Mesothelial cell of epicardium (in vitro differentiated cells): ENCODE measurements at places on chromosomes 2 and 18. TPM values are rescaled to one million over a fixed set of nuclear protein-coding genes. Genes with fewer than 3 reads are reported as not detected.

DNA sequence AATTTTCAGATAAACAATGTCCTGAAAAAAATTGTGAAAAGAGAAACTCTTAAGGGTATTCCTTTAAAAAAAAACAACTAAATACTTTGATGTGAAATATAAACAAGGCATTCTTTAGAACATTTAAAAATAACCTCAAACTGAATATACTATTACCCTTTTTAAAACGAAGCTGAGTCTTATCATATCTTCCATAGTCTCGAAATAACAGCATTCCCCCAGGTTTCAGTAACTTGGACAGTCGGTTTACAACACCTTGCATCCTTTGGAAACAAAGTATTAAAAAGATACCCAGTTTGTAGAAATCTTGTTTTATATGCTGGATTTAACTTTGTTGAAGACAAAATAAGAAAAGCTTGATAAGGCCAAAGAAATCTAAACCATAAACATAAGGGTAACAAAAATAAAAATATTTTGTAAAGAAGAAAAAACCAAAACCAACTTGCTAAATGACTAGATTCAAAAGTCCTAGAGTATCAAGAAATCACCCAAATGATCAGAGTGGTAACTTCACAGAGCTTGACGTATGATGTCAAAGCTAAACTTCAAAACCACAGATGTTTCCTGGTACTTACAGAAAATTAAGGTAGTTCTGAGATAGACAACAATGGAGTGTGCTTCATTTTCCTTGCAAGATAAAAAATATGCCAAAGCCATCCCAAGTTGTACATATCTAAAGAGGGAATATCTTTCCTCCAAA lies 107.8 kb downstream of the METTL8 start:
- no peak for DNase-seq

GRCh38 chr2:237361194-237362004 lies 52.6 kb downstream of the COL6A3 start:
- no peak for DNase-seq

DNA sequence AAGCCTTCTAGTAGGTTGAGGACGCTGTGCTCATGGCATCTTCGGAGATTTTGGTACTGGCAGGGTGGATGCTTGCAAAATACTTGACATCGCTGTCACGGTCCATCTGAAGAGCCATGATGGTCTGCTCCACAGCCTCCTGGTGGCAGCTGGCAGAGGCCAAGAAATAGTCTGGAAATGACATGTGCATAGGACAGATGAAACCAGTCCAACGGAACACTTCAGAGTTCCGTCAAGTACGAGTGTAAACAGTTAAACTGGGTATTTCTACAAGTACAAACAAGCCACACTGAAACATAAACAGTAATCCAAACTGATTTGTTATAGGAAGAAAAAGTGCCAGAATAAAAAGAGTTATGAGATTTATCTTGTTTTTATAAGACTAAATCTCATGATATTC lies 66.6 kb downstream of the PPP4R1 start:
- DNase-seq = no peak

GRCh38 chr2:74293191-74293991 lies 49.8 kb downstream of the SLC4A5 start:
- no peak for DNase-seq

DNA sequence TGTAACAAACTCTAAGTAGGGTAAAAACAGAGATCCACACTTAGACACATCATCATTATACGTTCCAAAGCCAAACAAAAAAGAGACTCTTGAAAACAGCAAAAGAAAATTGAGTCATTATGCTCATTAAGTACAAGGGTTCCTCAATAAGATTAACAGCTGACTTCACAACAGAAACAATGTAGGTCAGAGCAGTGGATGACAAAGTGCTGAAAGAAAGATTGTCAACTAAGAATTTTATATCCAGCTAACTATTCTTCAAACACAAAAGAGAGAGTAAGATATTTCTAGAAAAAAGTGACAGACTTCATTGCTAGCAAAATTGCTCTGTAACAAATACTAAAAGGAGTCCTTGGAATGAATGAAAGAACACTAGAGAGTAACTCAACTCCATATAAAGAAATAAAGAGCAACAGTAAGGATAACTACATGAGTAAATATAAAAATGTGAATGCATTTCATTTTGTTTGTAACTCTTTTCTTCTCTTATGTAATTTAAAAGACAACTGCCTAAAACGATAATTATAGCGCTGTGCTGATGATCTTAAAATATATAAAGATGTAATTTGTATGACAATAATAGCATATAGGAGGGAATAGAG lies 23.8 kb upstream of the DNER start:
- DNase-seq = no peak

DNA sequence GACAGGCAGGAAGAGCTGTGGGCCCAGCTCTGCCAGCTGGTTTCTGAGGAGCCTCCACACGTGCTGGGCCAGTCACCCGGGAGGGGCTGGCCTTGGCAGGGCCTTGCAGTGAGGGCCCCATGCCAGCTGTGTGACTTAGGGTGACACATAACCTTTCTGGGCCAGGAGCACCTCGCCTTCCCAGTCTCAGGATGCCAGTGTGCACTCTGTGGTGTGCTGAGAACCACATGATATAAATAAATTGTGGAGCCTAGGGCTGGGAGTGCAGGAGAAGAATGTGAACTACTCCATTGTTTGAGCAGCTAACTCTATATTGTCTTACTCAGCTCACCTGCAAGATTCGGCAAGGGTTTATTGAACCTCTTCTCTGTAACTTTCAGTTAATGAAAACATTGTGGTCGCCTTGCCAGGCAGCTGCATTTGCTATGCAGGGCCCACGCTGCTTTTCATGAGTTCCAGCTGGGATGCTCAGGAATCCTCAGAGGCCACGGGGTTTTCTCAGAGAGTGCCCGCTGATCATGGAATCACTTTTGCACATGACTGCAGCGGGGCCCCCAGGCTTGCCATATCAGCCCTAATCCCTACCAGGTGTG lies 222.3 kb downstream of the SH3RF3 start:
- DNase-seq = no peak

- DNase-seq = no peak
These were observed 163.6 kb downstream of the PRKCE start for GRCh38 chr2:45814951-45815621.

DNA sequence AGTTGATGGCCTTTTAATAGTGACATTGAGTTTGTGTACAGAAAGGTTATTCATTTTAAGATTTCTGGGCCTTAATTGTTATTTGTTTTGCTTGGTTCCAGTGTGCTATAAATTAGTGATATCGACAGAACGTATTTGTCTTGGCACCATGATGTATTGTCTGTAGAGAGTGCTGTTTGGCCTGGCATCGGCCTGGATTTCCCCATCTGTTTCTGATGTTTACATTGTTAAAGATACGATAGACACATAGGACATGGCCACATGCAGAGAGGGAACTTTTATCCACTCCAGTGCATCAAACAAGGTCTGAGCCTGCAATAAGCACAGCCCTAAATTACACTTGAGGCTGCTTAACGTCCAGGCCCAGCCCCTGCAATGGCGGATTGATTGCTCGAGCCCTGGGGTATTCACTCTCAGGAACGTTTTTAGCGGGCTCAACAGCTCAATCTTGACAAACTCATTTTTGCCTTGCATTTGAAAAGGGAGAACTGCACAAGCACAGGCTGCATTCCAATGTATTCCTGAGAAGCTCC lies 144.7 kb downstream of the SLC4A3 start:
- DNase-seq = no peak

- no peak for DNase-seq
These were observed 468.0 kb upstream of the PKDCC start for GRCh38 chr2:41579806-41580205.

DNA sequence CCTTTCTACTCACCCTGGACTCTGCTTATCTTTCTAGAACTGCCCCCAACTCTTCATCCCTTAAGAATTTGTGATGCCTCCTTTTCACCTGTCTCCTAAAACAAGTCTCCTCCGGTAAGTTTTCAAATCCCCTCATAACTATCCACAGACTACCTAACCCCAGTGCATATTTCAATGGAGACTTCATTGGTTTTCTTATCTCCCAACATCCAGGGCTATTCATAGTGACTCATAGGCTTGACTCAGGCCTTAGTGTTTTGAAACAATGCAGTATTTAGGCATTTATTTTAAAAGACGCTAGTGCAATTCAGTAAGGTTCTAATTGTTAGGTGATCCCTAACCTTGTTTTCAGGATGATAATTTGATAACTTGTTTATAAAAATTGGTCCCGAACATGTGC lies 399.2 kb downstream of the CPS1 start:
- no peak for DNase-seq

DNA sequence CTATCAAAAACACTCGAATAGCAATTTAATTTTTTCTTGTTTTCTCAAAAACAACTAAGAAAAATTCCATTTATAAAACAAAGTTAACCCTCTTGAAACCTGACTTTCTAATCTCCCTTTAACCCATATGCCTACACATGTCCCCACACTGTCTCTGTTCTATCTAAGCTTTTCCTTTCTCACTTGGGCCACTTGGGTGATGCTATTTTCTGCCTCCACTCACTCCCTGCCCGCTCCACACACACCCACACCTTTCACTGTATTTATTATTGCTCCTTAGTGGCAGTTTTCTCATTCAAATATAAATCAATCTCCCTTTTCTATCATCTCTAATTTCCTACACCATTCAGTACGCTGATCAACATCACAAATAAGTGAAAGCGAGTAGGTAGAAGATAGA lies 531.1 kb downstream of the LRP1B start:
- no peak for DNase-seq

- no peak for DNase-seq
These were observed 103.0 kb downstream of the KYNU start for GRCh38 chr2:142980246-142981068.

DNA sequence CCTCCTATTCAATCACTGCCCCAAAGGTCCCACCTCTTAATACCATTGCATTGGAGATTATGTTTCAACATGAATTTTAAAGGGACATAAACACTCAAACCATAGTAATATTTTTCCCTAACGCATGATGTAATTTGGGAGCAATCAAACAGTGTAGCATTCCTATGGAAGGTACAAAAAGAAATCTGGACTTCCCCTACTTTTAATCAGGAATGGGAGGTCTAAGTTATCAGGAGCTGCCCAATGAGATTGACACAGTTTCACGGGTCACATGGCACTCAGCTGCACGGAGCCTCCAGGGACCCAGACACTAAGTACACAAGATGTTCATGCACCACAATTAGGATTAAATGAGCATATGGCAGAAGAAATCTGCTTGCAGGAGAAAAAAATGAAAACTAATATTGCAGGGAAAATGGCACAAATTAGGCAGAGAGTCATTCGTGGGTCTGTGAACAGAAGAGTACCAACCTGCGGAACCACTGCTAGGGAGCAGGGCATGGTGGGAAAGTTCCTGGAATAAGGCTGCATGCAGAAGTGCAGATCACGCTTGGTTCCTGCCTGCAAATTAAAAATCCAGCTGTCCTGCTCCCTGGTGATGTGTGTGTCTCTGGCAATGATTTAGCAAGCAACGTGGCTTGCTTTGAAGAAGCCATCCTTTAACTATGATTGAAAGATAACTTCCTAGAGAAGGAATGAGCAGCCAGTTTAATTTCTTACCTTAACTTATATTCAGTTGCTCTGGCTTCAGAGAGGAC lies 326.6 kb upstream of the ID2 start:
- no peak for DNase-seq

DNA sequence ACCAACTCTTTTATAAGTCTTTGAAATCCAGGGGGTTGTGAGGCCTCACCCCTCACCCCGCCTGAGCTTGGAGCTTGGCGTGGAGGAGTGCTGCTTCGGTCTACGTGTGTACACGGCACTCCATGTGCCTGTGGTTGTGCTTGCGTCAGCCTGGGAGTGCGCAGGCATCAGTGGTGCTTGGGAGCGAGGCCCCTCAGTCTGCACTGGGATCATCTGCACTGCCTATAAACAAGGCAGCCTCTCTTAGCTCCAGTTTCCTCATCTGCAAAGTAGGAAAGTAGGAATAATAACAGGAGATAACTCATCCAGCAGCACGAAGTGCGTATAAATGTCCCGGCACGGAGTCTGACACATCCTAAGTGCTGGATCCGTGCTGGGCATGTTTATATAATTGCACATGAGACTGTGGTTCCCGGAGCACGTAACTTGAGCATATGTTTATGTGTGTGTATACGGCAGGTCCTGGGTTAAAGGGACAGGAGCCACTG lies 1.2 kb downstream of the GYPC start:
- no peak for DNase-seq

DNA sequence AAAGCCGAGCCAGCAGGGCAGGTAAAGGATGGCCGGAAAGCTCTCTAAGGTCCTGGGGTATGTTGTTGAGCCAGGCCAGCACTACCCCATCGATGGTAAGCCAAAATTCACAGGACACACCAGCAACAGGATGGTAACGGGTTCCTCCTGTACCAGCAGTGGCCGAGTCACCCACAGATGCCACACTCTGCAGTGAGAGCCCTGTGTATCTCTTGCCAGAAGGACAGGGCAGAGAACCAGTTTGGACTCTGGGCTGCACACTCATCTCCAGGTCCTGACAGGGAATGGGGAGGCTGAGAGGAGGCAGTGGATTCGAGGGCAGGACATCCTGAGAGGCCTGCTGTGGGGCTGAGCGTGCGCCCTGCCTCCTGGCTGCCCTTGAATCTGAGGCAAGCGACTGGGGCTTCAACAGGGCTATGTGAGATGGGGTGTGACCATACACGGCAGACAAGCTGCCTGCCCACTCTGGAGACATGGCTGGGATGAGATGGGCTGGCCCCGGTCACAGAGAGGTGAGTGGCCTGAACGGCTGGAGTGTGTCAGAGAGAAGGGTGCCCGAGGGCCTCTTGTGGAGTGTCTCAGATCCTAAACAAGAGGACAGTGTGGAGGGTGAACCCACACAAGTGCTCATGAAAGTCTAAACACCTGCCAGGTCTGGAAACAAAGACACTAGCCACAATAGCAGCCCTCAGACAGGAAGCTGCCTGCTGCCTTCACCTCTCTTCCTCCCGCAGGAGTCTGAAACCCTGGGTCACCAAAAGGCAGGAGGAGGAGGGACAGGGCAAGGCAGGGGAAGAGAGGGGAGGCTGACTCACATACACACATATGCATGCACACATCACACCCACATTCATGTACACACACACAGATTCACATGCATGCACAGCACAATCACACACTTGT lies 182.3 kb downstream of the LOXHD1 start:
- no peak for DNase-seq

- DNase-seq = no peak
These were observed 10.8 kb downstream of the FOSL2 start for GRCh38 chr2:28403370-28403956.

- no peak for DNase-seq
These were observed 53.1 kb upstream of the EFEMP1 start for GRCh38 chr2:55976681-55977080.

GRCh38 chr18:79850731-79851130 lies 53.0 kb downstream of the KCNG2 start:
- no peak for DNase-seq

DNA sequence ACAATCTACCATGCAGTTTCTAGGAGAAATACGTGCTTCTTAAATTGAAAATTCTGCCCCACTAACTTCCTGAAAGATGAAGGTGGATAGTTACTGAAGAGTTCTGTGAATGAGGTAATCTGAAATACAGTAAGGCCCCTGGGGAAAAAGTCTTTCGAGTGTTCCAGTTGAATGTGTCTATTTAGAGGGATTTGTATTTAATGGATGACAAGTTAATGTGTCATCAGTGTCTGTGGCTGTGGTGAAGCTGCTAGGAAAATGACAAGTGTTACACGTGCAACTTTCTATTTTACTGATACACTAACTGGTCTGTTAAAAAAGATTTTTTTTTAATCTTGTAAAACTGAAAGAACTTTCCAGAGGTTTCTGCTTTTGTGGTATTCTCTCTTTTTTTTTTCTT lies 384.6 kb downstream of the STK39 start:
- no peak for DNase-seq

Gene MRPL53
- 57.6 to 69.3 TPM (median 62.5 TPM) in 3 replicates for total RNA-seq

Gene ZNF236
- total RNA-seq = 30.8 to 32.5 TPM (median 30.8 TPM) in 3 replicates

Gene CNDP1
- total RNA-seq = 0.40 to 0.75 TPM (median 0.41 TPM) in 3 replicates

Gene TMEM185B
- 27.8 to 28.6 TPM (median 27.9 TPM) in 3 replicates for total RNA-seq

Gene REG3A
- not detected in 3 replicates for total RNA-seq

Gene SERPINB11
- total RNA-seq = not detected in 3 replicates
